ENCODE measurements at places on chromosomes 11 and 22. TPM values are rescaled to one million over a fixed set of nuclear protein-coding genes. Genes with fewer than 3 reads are reported as not detected.

The FKBP2 gene
- total RNA-seq: 26.9 TPM

The CYP2R1 gene
- total RNA-seq: 12.9 TPM

The SLC25A18 gene
- total RNA-seq: not detected

The INS gene
- total RNA-seq: not detected

The TNKS1BP1 gene
- total RNA-seq: 23.2 TPM

The ADAMTS8 gene
- total RNA-seq: not detected

The RIMBP3C gene
- 0.20 TPM for total RNA-seq

The SEPTIN3 gene
- 0.36 TPM for total RNA-seq

The CCDC87 gene
- 0.27 TPM for total RNA-seq

The DPP3 gene
- total RNA-seq: 72.4 TPM

DNA sequence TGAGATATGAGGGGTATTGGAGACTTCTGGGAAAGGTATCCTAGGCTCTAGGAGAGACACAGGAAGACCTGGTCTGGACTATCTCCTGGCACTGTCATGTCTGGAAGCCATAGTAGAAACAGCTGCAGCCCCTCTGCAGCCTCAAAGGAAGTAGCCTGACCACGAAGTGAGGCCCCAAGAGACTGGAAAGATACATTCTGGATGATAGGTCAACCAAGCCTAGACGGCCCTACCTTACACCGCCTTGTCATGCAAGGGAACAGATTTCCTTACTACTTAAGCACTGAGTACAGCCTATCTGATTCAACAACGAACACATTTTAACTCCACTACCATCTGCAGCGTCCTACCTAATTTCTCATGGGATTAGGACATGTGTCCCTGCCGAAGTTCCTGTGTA is 31.1 kb downstream of the UQCR10 start:
- H3K36me3 ChIP-seq: peaks cover 29% of the 10 kb centered on the region
- peak overlapping the region; percentile 63 for H3K27ac ChIP-seq
- peak; percentile 6 for DNase-seq
- H3K4me3 ChIP-seq: no peak overlapping the region

GRCh38 chr11:31877083-31877482 is 66.0 kb upstream of the PAX6 start:
- H3K4me1 ChIP-seq: no peaks in the 10 kb centered on the region
- peaks cover 10% of the 10 kb centered on the region for H3K27me3 ChIP-seq
- no peak overlapping the region for H3K4me3 ChIP-seq
- no peaks in the 10 kb centered on the region for H3K36me3 ChIP-seq
- no peak for DNase-seq
- no peak overlapping the region for H3K27ac ChIP-seq

DNA sequence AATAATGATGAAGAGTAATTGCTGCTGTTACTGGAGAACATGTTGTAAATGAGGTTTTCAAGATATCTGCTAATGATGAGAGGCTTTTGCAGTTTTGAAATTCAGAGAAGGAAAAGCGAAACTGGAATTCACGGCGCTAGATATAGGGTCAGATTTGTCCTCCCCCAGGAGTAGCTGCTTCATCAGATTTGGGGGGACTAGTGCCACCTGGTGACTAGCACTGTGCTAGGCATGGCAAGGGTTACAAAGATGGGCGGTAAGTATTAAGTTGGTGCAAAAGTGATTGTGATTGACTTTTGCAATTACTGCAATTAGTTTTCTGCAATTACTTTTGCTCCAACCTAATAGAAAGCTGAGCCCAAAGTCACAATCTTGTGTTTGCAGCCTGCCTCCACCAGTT is 879.9 kb upstream of the TENM4 start:
- H3K27ac ChIP-seq: no peak overlapping the region
- H3K4me1 ChIP-seq: no peaks in the 10 kb centered on the region
- no peak overlapping the region for H3K4me3 ChIP-seq
- H3K27me3 ChIP-seq: no peaks in the 10 kb centered on the region

GRCh38 chr11:76277298-76278175 is 71.2 kb upstream of the WNT11 start:
- H3K36me3 ChIP-seq: no peaks in the 10 kb centered on the region
- no peak for DNase-seq
- no peaks in the 10 kb centered on the region for H3K27me3 ChIP-seq
- peaks cover 6% of the 10 kb centered on the region for H3K4me1 ChIP-seq
- H3K4me3 ChIP-seq: no peak overlapping the region

- no peaks in the 10 kb centered on the region for H3K36me3 ChIP-seq
- H3K4me1 ChIP-seq: peaks cover 35% of the 10 kb centered on the region
- peak overlapping the region; percentile 59 for H3K4me3 ChIP-seq
These were observed 16.6 kb downstream of the CRELD2 start for GRCh38 chr22:49934891-49935557.

DNA sequence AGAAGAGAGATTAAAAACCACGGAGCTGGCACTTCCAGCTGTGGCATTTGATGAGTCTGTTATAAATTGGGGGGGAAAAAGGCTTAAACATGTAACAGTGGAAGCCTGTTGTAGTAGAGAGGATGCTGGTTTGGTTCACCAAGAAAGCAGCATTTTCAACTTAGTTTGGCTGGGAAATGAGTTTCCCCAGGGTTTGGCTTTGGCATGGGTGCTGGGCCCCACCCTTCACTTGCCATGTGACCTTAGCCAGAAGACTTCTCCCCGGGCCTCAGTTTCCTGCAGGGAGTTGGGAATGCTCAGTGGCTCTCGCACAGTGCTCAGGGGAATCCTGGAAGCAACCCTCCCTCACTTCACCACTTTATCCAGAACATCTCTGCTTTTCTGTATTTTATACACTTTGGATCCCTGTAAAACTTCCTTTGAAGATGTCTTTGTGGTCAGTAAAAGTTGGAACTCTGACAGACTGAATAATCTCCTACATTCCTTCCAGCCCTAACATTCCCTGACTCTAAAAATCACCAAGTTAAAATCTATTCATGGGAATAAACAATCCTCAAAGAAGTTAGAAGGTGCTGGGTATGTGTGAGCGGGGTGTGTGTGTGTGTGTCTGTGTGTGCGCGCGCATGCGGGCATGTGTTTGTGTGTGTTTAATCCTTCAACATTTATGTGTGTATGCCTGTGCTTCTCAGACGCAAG is 166.0 kb downstream of the TENM4 start:
- H3K36me3 ChIP-seq: no peaks in the 10 kb centered on the region
- H3K27ac ChIP-seq: no peak overlapping the region
- H3K27me3 ChIP-seq: peaks cover 2% of the 10 kb centered on the region
- H3K4me3 ChIP-seq: no peak overlapping the region
- H3K4me1 ChIP-seq: no peaks in the 10 kb centered on the region

GRCh38 chr11:56543739-56544138 is 682 bp upstream of the OR5M11 start:
- no peaks in the 10 kb centered on the region for H3K4me1 ChIP-seq
- H3K27me3 ChIP-seq: no peaks in the 10 kb centered on the region
- no peak for DNase-seq
- no peaks in the 10 kb centered on the region for H3K36me3 ChIP-seq

- no peaks in the 10 kb centered on the region for H3K36me3 ChIP-seq
- H3K27ac ChIP-seq: no peak overlapping the region
- H3K4me1 ChIP-seq: peaks cover 5% of the 10 kb centered on the region
- no peak overlapping the region for H3K4me3 ChIP-seq
- H3K27me3 ChIP-seq: no peaks in the 10 kb centered on the region
- no peak for DNase-seq
These were observed 26.2 kb downstream of the MTMR2 start for GRCh38 chr11:95897731-95898130.

DNA sequence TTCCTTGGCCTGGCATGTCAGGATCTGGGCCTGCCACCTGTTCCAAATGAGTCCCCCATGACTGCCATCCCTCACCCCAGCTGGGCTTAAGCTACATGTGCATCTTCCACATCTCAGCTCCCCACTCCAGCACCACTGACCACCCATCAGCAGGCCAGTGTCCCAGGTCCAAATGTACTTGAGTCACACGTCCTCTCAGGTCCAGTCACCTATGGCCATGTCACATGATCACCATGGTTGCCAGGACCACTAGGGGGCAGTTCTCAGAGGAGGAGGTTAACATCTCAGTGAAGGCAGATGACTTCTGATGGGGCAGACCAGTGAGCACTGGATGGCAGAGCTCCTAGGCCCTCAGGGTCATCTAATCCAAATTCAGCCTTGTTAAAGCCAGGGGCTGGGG is 41.9 kb upstream of the WNT11 start:
- no peak overlapping the region for H3K4me3 ChIP-seq
- H3K27me3 ChIP-seq: no peaks in the 10 kb centered on the region
- no peak overlapping the region for H3K27ac ChIP-seq
- no peaks in the 10 kb centered on the region for H3K4me1 ChIP-seq

GRCh38 chr11:129950101-129951091 is 52.2 kb downstream of the PRDM10 start:
- H3K4me1 ChIP-seq: no peaks in the 10 kb centered on the region
- DNase-seq: no peak
- peaks cover 8% of the 10 kb centered on the region for H3K36me3 ChIP-seq
- H3K27ac ChIP-seq: no peak overlapping the region
- H3K27me3 ChIP-seq: no peaks in the 10 kb centered on the region
- no peak overlapping the region for H3K4me3 ChIP-seq

GRCh38 chr11:116188350-116188749 is 584.4 kb downstream of the BUD13 start:
- no peak for DNase-seq
- H3K4me3 ChIP-seq: no peak overlapping the region
- H3K27me3 ChIP-seq: peaks cover 10% of the 10 kb centered on the region
- H3K36me3 ChIP-seq: no peaks in the 10 kb centered on the region
- H3K4me1 ChIP-seq: no peaks in the 10 kb centered on the region

GRCh38 chr11:27315836-27316235 is 47.2 kb downstream of the CCDC34 start:
- no peak for DNase-seq
- H3K4me3 ChIP-seq: no peak overlapping the region
- H3K4me1 ChIP-seq: peaks cover 7% of the 10 kb centered on the region

GRCh38 chr11:64458997-64459396 is 100.0 kb downstream of the RPS6KA4 start:
- no peak overlapping the region for H3K4me3 ChIP-seq
- H3K36me3 ChIP-seq: no peaks in the 10 kb centered on the region
- H3K27ac ChIP-seq: no peak overlapping the region

DNA sequence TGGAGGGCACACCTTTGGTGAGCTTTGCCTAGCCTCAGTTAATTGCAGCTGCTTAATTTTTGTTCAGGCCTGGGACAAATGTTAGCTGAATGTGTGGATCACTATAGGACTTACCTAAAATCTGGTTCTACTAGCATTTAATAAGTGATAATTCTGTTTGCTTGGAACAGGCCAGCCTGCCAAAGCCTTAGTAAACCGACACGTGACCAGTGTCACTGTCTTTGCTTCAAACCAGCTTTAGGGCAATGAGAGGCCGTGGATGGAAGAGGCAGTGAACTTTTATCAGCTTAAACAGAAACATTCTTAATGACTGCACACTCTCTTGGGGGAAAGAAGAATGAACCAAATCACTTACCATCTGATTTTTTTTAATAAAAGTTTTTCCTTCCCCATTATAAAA is 10.8 kb downstream of the PARVA start:
- H3K4me3 ChIP-seq: no peak overlapping the region
- no peaks in the 10 kb centered on the region for H3K4me1 ChIP-seq
- H3K27ac ChIP-seq: no peak overlapping the region

DNA sequence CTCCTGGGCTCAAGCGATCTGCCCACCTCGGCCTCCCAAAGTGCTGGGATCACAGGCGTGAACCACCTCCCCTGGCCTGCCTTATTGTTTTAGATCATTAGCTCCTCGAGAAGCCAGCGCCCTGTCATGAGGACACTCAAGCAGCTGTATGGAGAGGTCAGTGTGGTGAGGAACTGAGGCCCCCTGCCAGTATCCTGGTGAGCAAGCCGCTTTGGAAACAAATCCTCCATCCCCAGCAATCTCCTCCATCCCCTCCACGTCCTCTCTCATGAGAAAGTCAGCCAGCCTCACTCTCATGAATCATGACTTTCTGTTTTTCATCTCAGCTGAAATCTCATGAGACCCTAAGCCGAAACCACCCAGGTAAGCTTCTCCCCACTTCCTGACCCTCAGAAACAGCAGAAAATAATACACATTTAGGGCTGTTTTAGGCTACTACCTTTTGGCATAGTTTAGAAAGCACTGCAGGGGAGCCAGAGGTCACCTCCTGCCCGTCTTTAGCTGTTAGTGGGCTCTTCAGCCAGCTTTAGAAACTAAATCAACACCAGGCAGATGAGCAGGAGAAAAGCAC is 56.0 kb downstream of the CTTN start:
- H3K4me3 ChIP-seq: no peak overlapping the region
- no peaks in the 10 kb centered on the region for H3K36me3 ChIP-seq
- H3K4me1 ChIP-seq: no peaks in the 10 kb centered on the region
- DNase-seq: no peak

GRCh38 chr11:130518164-130518680 is 69.8 kb downstream of the ADAMTS15 start:
- H3K27me3 ChIP-seq: peaks cover 1% of the 10 kb centered on the region
- H3K36me3 ChIP-seq: no peaks in the 10 kb centered on the region
- no peak overlapping the region for H3K4me3 ChIP-seq

- no peak for DNase-seq
- no peaks in the 10 kb centered on the region for H3K36me3 ChIP-seq
- peaks cover 3% of the 10 kb centered on the region for H3K4me1 ChIP-seq
- no peaks in the 10 kb centered on the region for H3K27me3 ChIP-seq
These were observed 41.5 kb upstream of the EP300 start for GRCh38 chr22:41050883-41051282.

Measured in activated CD8-positive, alpha-beta T cell treated with anti-CD3 and anti-CD28 coated beads for 36 hours (primary cell).